ENCODE measurements at places on chromosomes 4 and X.

DNA sequence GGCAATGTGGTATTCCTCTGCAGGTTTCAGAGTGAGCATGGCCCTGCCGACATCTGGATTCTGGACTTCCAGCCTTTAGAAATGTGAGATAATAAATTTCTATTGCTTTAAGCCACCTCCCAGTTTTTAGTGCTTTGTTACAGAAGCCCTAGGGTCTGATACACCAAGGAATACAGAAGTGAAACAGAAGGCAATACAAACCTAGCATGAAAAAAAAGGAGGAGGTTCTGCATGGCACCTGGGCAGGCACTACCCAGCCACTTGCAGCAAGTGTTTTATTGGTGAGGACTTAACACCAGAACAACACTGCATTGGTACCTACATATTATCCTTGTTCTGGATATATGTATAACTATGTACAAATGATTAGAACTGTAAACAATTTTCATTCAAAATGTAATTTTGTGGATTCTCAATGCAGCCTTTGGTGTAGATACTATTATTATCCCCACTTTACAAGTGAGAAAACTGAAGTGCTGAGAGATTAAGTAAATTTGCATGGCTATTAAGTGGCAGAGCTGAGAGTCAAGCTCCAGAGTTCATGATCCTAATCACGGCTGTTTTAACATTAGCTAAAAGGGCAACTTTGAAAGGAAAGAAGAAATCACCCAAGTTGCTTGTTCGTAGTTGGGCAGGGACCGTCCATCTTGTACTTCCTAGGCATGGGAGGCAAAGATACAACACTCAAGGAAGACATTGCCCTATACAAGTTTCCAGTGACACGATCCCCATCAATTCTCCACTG, 71.8 kb downstream of the IL21 start:
- DNase-seq = no peak

DNA sequence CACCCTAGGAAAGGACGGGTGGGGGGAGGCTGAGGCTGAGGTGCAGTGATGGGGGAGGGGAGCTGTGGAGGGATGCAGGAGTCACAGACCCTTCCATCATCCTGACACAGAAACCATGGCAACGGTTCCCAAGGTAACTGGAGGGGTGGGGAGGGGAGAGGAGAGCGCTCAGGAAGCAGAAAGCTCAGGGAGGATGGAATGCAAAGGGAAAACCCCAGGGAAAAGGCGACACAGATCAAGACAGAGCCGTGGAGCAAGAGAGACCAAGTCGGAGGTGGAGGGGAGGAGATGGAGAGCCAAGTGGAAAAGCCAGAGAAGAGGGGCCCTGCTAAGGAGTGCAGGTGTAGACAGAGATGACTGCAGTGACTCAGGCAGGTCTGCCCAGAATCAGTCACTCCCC, 14.5 kb downstream of the L1CAM start:
- DNase-seq = no peak

- no peak for DNase-seq
Measured at GRCh38 chrX:617401-617800, 13.2 kb upstream of the SHOX start.

GRCh38 chr4:8177552-8177951, 18.9 kb upstream of the ABLIM2 start:
- no peak for DNase-seq

- DNase-seq = no peak
Measured at GRCh38 chr4:88937081-88937480, 119.9 kb downstream of the FAM13A start.

DNA sequence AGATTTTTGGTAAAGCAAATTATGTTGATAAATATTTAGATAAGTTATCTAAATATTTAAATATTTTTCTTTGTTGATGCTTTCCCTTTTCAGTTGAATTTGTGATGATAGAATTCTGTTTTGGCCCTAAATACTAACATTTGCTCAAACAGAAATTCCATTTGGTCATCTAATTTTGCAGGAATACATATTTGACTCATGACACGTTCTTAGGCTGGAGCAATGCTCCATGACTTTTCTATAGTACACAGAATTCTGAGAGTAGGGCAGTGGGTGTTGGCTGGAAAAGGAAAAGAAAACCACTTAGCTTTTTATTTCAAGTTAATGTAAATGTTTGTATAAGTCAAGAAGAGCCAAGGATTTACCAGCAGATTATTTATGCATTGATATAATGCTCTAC, 58.6 kb upstream of the GK2 start:
- DNase-seq = no peak

DNA sequence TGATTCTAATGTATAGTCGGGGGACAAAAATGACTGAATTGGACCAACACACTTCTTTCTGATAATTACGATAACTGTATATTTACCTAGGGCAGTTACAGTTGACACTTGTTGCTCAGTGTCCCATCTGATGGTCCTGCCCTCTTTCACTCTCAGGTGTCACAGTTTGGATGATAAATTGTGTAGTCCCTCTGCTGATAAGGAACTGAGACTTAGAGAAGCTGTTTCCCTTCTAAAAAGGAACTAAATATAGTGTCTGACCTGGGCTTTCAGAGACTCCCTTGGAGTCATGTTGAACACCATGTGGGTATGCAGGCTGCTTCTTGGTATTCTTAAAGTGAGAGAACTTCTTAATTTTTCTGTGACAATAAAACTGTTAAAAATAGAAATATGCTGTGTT, 23.7 kb upstream of the PNPLA4 start:
- no peak for DNase-seq

DNA sequence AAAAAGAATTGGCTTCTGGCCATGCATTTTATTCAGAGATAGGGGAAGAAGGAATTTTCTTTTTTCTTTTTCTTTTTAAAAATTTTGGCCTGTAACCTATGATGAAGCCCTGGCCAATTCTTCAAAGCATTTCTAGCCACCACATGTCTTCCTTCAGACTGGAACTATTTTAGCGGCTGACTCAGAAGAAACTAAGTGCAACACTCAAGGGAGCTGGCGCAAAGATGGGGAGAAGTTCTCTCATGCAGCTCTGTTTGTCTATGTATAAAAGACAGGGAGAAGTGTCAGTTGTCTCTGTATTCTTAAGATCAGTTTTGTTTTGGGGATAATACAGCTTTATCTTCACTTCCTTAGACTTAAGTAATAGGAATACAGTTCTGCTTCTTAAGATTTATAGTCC, 46.1 kb downstream of the MBNL3 start:
- DNase-seq = no peak

GRCh38 chrX:151346931-151347543, 50.0 kb upstream of the VMA21 start:
- no peak for DNase-seq

- DNase-seq = no peak
Measured at GRCh38 chr4:57369446-57369845, 259.3 kb upstream of the IGFBP7 start.

DNA sequence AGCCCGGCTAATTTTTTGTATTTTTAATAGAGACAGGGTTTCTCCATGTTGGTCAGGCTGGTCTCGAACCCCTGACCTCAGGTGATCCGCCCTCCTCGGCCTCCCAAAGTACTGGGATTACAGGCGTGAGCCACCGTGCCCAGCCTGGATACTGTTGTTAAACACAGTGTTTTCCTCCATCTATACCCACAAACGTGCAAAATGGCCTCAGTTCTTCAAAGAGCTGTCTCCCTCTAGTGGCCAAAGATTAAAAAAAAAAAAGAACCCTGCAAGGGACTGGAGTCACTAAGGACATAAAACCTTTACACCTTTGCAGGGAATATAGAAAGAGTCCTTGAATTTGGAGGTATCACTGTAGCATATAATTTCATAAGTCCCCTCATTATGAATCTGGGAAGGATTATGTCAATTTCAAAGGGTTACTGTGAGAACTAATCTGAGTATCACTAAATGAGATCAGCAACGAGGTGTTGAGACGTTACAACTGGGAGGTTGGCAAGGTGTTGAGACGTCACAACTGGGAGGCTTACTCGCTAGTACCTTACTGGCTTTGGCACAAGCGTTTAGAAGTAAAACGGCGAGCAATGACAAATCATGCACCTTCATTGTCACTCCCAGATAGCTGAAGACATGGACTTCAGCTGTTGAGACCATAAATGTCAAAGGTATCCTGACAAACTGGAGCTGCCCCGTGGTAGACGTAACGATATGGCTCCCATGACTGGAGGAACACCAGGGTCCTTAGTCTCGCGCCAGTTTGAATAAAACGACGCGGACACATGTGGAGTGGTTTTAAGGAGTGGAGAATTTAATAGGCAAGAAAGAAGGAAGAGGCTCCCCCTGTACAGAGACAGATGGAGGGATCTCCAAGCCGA, 33.4 kb upstream of the ENPP6 start:
- peak; percentile 28 for DNase-seq

GRCh38 chr4:99518601-99519295, 7.9 kb downstream of the C4orf17 start:
- no peak for DNase-seq

- no peak for DNase-seq
Measured at GRCh38 chr4:17823871-17824669, 13.3 kb downstream of the NCAPG start.

GRCh38 chrX:131818297-131818936, 204.7 kb upstream of the STK26 start:
- DNase-seq = no peak

DNA sequence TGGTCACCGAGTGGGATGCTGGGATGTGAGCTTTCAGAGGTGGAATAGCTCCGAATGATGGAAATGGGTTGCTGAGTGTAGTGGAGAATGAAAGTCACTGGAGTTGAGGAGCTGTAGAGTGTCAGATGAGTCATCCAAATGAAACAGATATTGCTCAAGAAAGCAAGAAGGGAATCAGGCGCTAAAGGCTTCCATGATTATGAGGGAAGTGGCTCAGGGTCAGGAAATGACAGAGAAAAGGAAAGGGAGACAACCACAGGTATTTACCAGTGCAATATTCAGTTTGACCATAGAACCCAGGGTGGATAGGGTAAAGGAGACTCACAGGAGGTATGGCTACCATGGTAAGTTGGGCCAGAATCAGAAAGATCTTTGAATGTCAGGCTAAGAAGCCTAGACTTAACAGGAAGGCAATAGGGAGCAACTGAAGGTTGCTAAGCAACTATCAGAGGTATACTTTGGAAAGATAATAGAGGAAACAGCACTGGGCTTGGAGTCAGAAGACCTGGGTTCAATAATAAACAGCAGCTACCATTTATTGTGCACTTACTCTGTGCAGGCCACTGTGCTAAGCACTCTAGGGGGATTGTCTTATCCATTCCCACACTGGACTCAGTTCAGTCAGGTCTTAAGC, 11.7 kb downstream of the LAS1L start:
- DNase-seq = no peak

DNA sequence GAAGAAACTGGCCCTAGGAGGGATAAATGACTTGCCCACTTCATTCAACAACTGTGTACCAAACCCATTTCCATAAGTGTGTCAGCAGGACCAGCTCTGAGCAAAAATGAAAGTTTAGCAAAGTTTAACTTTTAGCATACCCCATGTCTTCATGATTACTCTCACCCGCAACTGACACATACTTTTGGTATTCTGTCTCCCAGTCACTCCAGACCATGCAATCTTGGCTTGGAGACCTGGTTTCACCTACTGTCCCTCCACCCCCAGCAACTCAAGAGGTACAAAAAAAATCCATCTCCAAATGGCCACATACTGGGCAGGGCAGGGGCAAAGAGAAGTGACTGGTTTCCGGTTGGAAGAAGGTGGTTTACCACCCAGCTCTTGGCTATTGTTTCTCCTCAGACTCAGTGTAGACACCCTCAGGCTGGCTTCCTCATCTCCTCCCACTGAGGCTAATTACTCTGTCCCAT, 79.8 kb downstream of the RLIM start:
- DNase-seq = no peak

- DNase-seq = no peak
Measured at GRCh38 chr4:25182937-25183336, 22.7 kb upstream of the SEPSECS start.

DNA sequence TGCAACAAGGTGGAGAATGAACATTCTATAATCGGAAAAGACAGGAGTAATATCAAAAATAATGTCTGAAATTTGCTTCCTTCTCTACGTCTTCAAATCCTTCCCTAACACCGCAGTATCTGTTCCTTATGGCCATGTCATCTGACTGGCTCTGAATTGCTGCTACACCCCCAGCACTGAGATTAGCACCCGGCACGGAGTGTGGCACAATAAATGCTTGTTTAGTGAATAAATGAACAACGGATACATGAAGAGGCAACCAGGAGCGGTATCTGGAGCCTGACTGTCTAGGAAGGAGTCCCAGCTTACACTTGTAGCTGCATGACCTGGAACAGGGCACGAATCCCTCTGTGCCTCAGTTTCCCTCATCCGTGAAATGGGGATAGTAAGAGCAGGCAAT, 164.3 kb downstream of the AFAP1 start:
- no peak for DNase-seq

DNA sequence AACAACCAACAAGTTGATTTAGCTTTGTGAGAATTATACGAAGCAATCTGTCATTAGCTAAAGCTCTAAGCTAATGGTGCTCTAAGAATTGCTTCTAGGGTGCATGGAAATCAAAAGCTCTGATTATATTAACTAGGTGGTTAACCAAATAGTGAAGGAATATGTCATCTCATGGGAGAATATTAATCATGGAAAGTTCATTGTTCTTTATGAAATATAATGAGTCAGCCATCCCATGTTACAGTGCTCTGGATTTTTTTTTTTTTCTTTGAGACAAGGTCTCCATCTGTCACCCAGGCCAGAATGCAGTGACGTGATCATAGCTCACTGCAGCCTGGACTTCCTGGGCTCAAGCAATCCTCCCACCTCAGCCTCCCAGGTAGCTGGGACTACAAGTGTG, 10.5 kb downstream of the DCAF8L2 start:
- DNase-seq = no peak

- DNase-seq = peak; percentile 7
Measured at GRCh38 chr4:80005863-80006262, 67.2 kb downstream of the ANTXR2 start.

- no peak for DNase-seq
Measured at GRCh38 chr4:100843910-100844309, 326.1 kb upstream of the EMCN start.

GRCh38 chr4:73245955-73246354, 12.6 kb downstream of the ANKRD17 start:
- no peak for DNase-seq

DNA sequence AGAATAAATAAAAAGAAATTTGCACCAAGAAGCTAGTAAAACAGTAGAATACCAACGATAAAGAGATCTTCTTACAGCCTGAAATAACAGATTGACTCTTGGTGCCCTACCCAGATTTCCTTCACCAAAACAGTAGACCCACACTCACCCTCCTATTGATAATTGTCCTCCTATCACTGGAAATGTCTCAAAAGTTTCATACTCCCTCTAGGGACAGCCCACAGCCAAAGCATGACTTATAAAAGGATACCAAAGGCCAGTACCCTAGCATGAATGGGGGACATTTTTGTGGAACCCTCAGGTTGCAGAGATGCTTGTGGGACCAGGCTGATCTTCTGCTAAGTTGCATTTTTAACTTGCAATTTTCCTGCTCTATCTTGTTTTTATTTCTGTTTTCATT, 104.1 kb downstream of the INPP4B start:
- DNase-seq = no peak
